ENCODE measurements at places on chromosomes 11 and 22.

- no peak for DNase-seq
Measured at GRCh38 chr11:31687861-31688260, 123.3 kb downstream of the PAX6 start.

DNA sequence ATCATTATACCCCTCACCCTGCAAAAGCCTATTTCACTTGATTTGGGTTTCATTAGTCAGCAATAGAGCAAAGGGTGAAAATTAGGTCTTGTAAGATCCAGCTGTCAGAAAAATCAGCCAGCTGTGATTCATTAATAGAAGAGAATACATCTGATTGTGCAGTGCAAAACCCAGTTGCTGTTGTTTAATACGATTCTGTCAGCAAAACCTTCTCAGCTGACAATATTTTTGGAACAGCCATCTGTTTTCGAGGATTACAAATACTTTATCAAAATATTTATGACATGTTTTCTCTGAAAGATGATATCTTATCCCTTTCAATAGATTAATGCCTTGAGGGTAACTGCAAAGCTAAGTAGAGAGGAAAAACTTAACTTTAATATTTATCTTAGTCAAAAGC is 1354.0 kb upstream of the RAG2 start:
- DNase-seq, result no peak

GRCh38 chr22:27848005-27848404 is 46.4 kb upstream of the MN1 start:
- no peak for DNase-seq

- DNase-seq, result no peak
Measured at GRCh38 chr11:45511566-45511965, 153.9 kb downstream of the CHST1 start.

- DNase-seq, result no peak
Measured at GRCh38 chr11:69278091-69278867, 15.7 kb upstream of the MYEOV start.

GRCh38 chr11:13761250-13761649 is 92.8 kb downstream of the FAR1 start:
- DNase-seq, result no peak
